Stomach (tissue), 19 donors: ENCODE measurements at places on chromosomes 2 and 18. TPM values are rescaled to one million over a fixed set of nuclear protein-coding genes. Genes with fewer than 3 reads are reported as not detected.

The CROCC2 gene
- total RNA-seq = 4.9 TPM

DNA sequence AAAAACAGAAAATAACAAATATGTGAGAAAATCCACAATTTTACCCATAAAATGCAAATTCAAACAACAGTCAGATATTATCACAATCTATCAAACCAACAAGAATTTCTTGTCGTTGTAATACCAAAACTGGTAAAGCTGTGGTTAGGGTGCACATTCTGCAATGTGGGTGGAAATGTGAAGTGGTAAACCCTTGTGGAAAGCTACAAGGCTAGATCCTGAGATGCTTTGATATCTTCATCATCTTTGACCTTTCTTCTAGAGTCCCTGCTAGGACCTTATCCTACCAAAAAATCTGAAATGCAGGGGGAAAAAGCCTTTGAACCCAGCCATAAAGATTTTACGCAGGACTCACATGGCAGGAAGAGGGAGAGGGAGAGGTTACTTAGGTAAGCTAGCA, 17.2 kb upstream of the ATG16L1 start:
- no peaks in the 10 kb centered on the region for H3K4me1 ChIP-seq
- no peak for DNase-seq
- H3K4me3 ChIP-seq = no peak overlapping the region
- no peak overlapping the region for H3K27ac ChIP-seq
- H3K27me3 ChIP-seq = no peaks in the 10 kb centered on the region
- H3K36me3 ChIP-seq = no peaks in the 10 kb centered on the region

DNA sequence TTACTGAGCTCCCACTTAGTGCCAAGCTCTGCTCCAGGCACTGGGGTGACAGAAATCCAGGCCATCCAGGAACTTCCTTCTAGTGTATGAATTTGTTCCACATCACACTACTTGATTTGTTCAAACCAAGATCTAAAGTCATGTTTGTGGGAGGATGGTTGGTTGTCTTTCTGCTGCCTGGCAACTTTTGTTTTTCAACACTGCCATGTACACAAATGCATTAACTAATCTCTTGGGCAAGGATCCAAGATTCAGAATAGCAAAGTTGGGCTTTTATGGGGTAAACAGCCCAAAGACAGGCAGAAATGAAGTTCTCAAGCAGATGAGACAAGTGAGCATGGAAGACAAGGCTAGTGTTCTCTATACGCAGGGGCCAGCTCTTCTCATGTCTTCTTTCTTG, 53.4 kb upstream of the PROKR1 start:
- H3K4me1 ChIP-seq = peaks cover 1% of the 10 kb centered on the region
- no peaks in the 10 kb centered on the region for H3K27me3 ChIP-seq
- DNase-seq = no peak
- no peak overlapping the region for H3K27ac ChIP-seq

The C1QL2 gene
- not detected for total RNA-seq

The TPO gene
- total RNA-seq = 92.4 TPM

GRCh38 chr2:129673234-129673633, 306.2 kb upstream of the RAB6C start:
- no peaks in the 10 kb centered on the region for H3K27me3 ChIP-seq
- H3K36me3 ChIP-seq = no peaks in the 10 kb centered on the region
- H3K4me3 ChIP-seq = no peak overlapping the region
- H3K4me1 ChIP-seq = no peaks in the 10 kb centered on the region

The C2orf78 gene
- not detected for total RNA-seq

DNA sequence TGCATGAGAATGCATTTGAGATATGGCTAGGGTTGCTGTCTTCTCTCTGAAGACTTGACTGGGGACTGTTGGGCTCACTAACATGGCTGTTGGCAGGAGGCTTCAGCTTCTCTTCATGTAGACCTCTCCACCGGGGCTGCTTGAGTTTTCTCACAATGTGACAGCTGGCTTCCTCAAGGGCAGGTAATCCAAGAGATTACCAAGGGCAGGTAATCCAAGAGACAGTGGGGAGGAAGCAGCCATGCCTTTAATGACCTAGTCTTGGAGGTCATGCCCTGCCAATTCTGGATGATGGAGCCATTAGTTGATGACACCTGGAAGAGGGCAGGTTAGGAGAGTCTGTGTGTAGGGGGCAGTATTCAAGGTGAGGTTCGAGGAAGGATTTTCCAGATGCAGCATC, 40.5 kb downstream of the NEURL3 start:
- DNase-seq = no peak
- H3K4me3 ChIP-seq = no peak overlapping the region
- H3K4me1 ChIP-seq = no peaks in the 10 kb centered on the region
- peaks cover 1% of the 10 kb centered on the region for H3K27me3 ChIP-seq

DNA sequence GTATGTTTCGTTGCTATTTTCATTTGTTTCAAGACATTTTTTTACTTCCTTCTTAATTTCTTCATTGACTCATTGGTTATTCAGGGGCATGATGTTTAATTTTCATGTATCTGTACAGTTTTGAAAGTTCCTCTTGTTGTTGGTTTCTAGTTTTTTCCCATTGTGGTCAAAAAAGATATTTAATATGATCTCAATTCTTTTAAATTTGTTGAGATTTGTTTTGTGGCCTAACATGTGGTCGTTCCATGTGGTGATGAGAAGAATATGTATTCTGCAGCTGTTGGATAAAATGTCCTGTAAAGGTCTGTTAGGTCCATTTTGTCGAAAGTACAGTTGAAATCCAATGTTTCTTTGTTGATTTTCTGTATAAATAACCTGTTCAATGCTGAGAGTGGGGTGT, 110.3 kb upstream of the MAP4K4 start:
- no peaks in the 10 kb centered on the region for H3K4me1 ChIP-seq
- no peak overlapping the region for H3K4me3 ChIP-seq
- no peak for DNase-seq
- H3K36me3 ChIP-seq = no peaks in the 10 kb centered on the region
- H3K27me3 ChIP-seq = no peaks in the 10 kb centered on the region
- H3K27ac ChIP-seq = no peak overlapping the region

The CARF gene
- total RNA-seq = 30.9 TPM

GRCh38 chr2:12087671-12088380, 341.4 kb downstream of the LPIN1 start:
- no peaks in the 10 kb centered on the region for H3K36me3 ChIP-seq
- H3K4me3 ChIP-seq = no peak overlapping the region
- no peaks in the 10 kb centered on the region for H3K27me3 ChIP-seq
- DNase-seq = no peak
- H3K27ac ChIP-seq = no peak overlapping the region
- no peaks in the 10 kb centered on the region for H3K4me1 ChIP-seq

GRCh38 chr2:192498747-192499146, 304.0 kb upstream of the TMEFF2 start:
- no peaks in the 10 kb centered on the region for H3K27me3 ChIP-seq
- no peaks in the 10 kb centered on the region for H3K36me3 ChIP-seq
- no peak overlapping the region for H3K27ac ChIP-seq
- no peaks in the 10 kb centered on the region for H3K4me1 ChIP-seq
- DNase-seq = no peak
- no peak overlapping the region for H3K4me3 ChIP-seq

GRCh38 chr18:22346401-22346952, 71.2 kb downstream of the CTAGE1 start:
- H3K27ac ChIP-seq = peak overlapping the region; percentile 55
- DNase-seq = peak; percentile 76
- H3K4me1 ChIP-seq = peaks cover 52% of the 10 kb centered on the region
- no peaks in the 10 kb centered on the region for H3K36me3 ChIP-seq
- no peak overlapping the region for H3K4me3 ChIP-seq

The VWA3B gene
- total RNA-seq = 4.0 TPM

DNA sequence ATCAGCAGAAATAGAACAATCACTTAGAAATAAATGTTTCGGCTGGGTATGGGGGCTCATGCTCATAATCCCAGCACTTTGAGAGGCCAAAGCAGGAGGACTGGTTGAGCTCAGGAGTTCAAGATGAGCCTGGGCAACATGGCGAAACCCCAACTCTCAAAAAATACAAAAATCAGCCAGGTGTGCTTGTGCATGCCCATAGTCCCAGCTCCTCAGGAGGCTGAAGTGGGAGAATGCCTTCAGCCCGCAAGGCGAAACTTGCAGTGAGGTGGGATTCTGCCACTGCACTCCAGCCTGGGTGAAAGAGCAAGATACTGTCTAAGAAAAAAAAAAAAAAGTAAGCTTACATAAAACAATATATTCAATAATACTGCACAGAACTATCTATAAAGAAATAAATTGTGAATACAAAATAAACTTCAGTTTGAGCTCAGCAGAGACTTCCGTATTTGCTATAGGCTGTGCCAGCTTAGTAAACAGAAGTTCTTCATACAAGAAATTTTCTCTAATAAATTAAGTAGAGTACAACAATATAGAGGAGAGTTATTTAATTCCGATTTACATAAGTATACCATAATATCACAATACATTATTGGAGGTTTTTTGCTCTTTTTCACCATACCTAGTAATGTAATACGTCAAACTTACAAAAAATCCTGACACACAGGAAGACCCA, 43.6 kb downstream of the SRBD1 start:
- no peaks in the 10 kb centered on the region for H3K27me3 ChIP-seq
- no peak for DNase-seq
- peaks cover 3% of the 10 kb centered on the region for H3K4me1 ChIP-seq
- H3K36me3 ChIP-seq = no peaks in the 10 kb centered on the region

- no peak overlapping the region for H3K27ac ChIP-seq
- no peaks in the 10 kb centered on the region for H3K27me3 ChIP-seq
- no peak for DNase-seq
- H3K4me3 ChIP-seq = no peak overlapping the region
- H3K36me3 ChIP-seq = no peaks in the 10 kb centered on the region
Measured at GRCh38 chr2:167134381-167135072, 246.2 kb downstream of the XIRP2 start.

GRCh38 chr2:57850415-57851130, 196.0 kb upstream of the VRK2 start:
- H3K27ac ChIP-seq = no peak overlapping the region
- DNase-seq = no peak

- no peak overlapping the region for H3K4me3 ChIP-seq
- H3K27me3 ChIP-seq = no peaks in the 10 kb centered on the region
- H3K4me1 ChIP-seq = no peaks in the 10 kb centered on the region
- no peaks in the 10 kb centered on the region for H3K36me3 ChIP-seq
- no peak overlapping the region for H3K27ac ChIP-seq
Measured at GRCh38 chr2:42860319-42861094, 68.1 kb upstream of the HAAO start.

The ACP1 gene
- total RNA-seq = 64.7 TPM

DNA sequence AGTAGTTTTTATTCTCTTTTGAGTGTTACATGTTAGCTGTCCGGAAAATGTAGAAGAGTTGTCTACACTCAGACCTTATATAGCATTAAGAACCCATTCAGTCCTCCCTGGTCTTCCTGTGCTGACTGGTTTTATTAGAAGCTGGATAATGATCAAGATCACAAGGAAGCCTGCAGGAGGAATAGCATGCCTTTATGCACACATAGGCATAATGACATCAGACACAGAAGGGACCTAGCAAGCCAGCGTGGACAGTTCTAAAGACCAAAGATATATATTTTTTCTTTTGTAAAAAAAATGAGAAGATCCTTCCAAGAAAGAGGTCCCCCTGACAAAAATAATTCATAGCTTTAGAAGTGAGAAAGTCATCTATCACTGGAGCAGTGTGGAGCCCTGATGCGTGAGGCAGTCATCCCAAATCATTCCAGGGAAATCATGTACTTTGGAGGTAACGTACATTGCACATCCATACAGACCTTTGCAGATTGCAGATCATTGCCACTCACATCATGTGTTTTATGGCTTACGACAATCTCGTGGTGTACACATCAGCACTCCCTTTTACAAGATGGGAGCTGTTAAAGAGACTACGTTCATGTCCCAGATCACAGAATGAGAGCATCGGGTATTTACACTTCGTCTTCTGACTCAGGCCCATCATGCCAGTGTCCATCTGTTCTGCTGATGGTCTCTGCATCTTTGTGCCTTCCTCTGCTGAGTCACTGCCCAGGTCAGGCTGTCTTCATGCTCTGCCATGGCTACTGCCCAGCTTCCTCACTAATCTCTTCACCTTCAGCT, 334.0 kb downstream of the SOCS6 start:
- DNase-seq = no peak
- no peaks in the 10 kb centered on the region for H3K36me3 ChIP-seq
- H3K4me3 ChIP-seq = no peak overlapping the region
- no peaks in the 10 kb centered on the region for H3K27me3 ChIP-seq

DNA sequence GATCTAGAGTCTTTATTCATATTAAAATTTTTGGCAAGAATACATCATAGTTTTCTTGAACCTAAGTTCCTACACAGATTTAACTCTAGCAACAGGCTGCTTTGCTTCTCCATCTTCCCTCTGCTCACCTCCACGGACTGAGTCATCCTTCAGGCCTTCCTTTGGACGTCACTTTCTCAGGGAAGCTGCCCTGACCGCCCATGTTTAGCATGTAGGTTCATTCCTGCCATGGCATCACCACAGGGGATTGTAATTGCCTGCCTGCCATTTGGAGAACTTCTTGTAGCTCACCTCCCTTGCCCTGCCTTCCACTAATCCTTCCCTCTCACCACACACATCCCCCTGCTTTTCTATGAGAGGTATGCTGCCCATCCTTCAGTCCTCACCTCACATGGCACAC, 43.9 kb upstream of the B3GNT2 start:
- no peak overlapping the region for H3K4me3 ChIP-seq
- H3K36me3 ChIP-seq = no peaks in the 10 kb centered on the region
- H3K27me3 ChIP-seq = no peaks in the 10 kb centered on the region
- H3K4me1 ChIP-seq = no peaks in the 10 kb centered on the region
- H3K27ac ChIP-seq = no peak overlapping the region

DNA sequence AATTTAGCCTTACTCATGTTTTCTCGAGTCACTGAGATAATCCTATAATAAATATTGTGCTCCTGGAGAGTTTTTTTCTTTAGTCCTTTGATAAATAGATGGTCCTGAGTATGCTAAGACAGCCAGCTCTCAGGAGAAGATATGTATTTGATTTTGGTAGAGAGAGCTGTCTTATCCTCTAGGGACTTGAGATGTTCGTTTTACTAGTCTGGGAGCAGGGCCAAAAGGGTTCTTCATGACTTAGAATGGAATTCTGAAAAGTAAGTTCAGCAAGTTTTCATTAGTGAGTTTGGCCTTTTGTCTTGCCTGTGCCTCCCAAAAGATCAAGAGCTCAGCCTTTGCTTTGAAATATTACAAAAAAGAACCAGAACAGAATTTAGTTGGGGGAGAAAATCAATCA, 246.7 kb downstream of the BABAM2 start:
- no peaks in the 10 kb centered on the region for H3K36me3 ChIP-seq
- H3K27me3 ChIP-seq = no peaks in the 10 kb centered on the region

The SERPINB10 gene
- 0.73 TPM for total RNA-seq

- DNase-seq = peak; percentile 70
- no peak overlapping the region for H3K27ac ChIP-seq
- H3K4me1 ChIP-seq = no peaks in the 10 kb centered on the region
- no peaks in the 10 kb centered on the region for H3K36me3 ChIP-seq
- H3K27me3 ChIP-seq = no peaks in the 10 kb centered on the region
Measured at GRCh38 chr18:58484989-58485981, 143.6 kb downstream of the ALPK2 start.

The MYCN gene
- total RNA-seq = not detected

The WDR43 gene
- total RNA-seq = 68.7 TPM

The PLA2R1 gene
- total RNA-seq = 6.8 TPM

The PLEK gene
- total RNA-seq = 13.2 TPM
